Activated T-cell treated with anti-CD3 and anti-CD28 coated beads, Interleukin-2, amount 50 U/mL, for 72 hours (primary cell): ENCODE measurements at places on chromosomes 11 and 22.

- H3K27ac ChIP-seq: no peak overlapping the region
- H3K4me3 ChIP-seq: no peak overlapping the region
- H3K27me3 ChIP-seq: no peaks in the 10 kb centered on the region
- H3K4me1 ChIP-seq: no peaks in the 10 kb centered on the region
- H3K36me3 ChIP-seq: no peaks in the 10 kb centered on the region
Measured at GRCh38 chr22:29799217-29799680, 32.1 kb downstream of the UQCR10 start.

DNA sequence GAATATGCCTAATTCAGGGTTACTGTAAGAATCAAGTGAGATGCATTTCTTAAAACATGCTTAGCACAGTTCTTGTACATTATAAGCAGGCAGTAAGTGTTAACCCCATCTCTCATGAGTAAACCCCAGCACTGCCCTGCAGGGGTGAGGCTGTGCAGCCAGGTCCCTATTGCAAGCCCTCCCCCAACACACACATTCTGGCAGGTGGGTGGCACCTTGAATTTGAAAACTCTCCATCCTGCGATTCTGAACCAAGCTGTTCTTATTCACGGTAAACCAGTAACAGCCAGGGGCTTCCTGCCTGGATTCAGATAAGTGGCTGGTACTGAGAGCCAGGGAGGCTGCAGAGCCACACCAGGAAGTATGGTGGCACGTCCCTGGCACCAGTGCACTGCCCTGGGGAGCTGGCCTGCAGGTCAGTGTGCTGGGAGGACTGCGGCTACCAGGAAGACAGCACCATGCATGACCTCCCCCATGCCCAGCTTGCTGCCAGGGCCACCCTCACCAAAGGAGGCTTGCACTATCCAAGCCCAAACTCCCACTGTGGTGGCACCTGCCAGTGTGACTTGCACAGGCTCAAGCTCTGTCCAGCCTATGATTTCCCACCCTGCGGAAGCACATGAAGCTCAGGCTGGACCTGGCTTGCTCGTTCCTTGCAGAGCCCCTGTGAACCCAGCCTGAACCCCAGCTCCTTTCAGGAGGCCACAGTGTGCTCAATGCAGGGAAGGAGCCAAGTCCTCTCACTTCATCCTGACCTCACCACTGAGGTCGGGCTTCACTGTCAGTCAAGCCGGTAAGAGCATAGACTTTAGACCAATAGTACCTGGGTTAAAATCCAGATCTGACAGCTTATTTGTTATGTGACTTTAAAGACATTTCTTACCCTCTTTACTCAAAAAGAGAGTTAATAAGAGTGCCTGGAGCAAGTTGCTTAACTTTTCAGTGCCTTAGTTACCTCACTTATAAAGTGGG, 88.1 kb downstream of the MICAL2 start:
- H3K36me3 ChIP-seq: peaks cover 49% of the 10 kb centered on the region
- H3K4me3 ChIP-seq: peak overlapping the region; percentile 89
- DNase-seq: no peak
- H3K27ac ChIP-seq: peak overlapping the region; percentile 97
- no peaks in the 10 kb centered on the region for H3K27me3 ChIP-seq

- no peaks in the 10 kb centered on the region for H3K4me1 ChIP-seq
- no peaks in the 10 kb centered on the region for H3K27me3 ChIP-seq
- no peak overlapping the region for H3K27ac ChIP-seq
- DNase-seq: no peak
Measured at GRCh38 chr11:79663017-79663416, 222.2 kb upstream of the TENM4 start.

DNA sequence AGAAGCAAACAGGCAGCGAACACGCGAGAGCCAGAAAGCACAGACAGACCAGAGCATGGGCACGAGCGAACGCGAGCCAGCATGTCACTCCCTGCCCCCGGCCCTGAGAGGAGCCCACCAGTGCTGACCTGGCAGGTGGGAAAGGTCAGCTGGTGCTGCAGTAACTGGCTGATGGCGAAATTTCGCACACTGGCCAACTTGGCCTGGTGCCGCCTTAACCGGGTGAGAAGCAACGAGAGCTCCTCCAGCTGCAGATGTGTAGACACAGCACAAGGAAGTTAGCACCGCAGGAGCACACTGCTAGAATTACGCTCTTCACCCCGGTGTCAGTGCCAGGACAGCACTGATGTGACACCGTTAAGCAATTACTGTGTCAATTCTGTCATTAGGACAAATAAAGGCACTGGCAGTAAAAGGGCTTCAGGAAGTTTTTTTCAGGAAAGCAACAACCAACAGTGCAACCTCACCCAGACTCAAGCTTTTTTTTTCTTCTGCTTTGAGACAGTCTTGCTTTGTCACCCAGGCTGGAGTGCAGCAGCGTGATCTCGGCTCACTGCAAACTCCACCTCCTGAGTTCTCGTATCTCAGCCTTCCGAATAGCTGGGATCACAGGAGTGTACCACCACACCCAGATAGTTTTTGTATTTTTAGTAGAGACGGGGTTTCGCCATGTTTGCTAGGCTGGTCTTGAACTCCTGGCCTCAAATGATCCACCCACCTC, 76.8 kb downstream of the C11orf58 start:
- H3K4me1 ChIP-seq: no peaks in the 10 kb centered on the region
- H3K27me3 ChIP-seq: no peaks in the 10 kb centered on the region
- no peak for DNase-seq

- no peaks in the 10 kb centered on the region for H3K4me1 ChIP-seq
- no peak overlapping the region for H3K27ac ChIP-seq
- no peaks in the 10 kb centered on the region for H3K36me3 ChIP-seq
- DNase-seq: no peak
- no peaks in the 10 kb centered on the region for H3K27me3 ChIP-seq
- no peak overlapping the region for H3K4me3 ChIP-seq
Measured at GRCh38 chr11:113163291-113164030, 150.9 kb upstream of the TTC12 start.

DNA sequence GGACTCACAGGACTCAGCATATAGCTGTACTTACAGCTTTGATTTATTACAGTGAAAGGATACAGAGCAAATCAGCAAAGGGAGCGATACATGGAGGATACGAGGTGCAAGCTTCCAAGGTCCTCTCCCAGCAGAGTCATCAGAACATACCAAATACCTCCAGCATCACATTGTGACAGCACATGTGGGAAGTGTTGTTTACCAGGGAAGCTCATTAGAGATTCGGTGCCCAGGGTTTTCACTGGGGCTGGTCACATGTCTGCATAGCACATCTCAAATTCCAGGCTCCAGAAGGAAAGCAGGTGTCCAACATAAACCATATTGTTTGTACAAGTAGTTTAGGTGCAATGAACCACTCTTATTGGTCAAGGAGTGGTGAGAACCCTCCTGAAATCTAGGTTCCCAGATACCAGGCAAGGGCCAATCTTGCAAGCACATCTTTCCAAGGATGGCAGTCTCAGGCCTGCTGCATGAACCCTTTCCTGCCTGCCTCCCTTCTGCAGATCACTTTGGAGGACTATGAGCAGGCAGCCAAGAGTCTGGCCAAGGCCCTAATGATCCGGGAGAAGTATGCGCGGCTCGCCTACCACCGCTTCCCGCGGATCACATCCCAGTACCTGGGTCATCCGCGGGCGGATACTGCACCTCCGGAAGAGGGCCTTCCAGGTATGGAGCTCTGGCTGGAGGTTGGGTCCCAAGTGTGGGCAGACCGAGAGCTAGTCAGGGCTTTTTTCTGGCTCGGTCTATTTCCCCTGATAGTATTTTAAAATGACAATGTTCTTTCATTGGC, 26.7 kb downstream of the AMPD3 start:
- no peak overlapping the region for H3K27ac ChIP-seq
- peaks cover 8% of the 10 kb centered on the region for H3K4me1 ChIP-seq

DNA sequence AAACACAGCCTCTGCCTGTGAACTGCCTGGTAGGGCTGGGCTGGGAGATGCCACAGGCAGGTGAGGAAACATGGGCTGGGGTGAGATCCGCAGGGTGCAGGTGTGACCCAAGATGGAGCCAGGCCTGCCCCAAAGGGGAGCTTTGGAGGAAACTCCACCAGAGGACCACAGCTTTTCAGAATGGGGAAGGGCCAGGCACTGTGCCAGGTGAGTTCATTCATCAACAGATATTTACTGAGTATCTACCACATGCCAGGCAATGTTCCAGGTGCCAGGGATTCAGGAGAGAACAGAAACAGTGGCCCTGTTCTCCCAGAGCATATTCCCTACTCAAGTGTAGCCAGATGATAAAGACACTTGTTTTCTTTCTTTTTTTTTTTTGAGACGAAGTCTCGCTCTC, 11.2 kb downstream of the RTN4RL2 start:
- no peaks in the 10 kb centered on the region for H3K36me3 ChIP-seq
- H3K4me1 ChIP-seq: peaks cover 23% of the 10 kb centered on the region
- no peaks in the 10 kb centered on the region for H3K27me3 ChIP-seq
- H3K27ac ChIP-seq: no peak overlapping the region

- no peaks in the 10 kb centered on the region for H3K27me3 ChIP-seq
- H3K27ac ChIP-seq: peak overlapping the region; percentile 3
- DNase-seq: peak; percentile 88
- peaks cover 5% of the 10 kb centered on the region for H3K36me3 ChIP-seq
Measured at GRCh38 chr11:65329944-65330403, 3.7 kb upstream of the DPF2 start.

DNA sequence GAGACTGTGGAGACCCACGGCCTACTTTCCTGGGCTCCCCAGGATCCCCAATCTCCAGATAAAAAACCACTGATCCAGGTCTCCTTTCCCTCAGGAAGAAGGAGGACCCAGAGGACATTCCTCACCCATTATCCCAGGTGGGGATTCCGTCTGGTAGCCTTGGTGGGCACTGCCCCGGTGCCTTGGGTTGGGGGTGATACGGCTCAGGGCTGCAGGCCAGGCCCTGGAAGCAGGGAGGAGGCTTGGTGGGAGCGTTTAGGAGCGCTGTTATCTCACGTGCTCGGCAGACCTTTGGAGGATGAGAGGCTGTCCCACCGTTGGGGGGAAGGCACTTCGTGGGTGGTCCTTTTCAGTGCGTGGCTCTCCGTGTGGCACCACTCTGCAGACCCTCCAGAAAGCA, 926.3 kb downstream of the BRD1 start:
- no peak for DNase-seq
- no peaks in the 10 kb centered on the region for H3K4me1 ChIP-seq
- peaks cover 25% of the 10 kb centered on the region for H3K27me3 ChIP-seq

- H3K27me3 ChIP-seq: no peaks in the 10 kb centered on the region
- peaks cover 10% of the 10 kb centered on the region for H3K4me1 ChIP-seq
- H3K36me3 ChIP-seq: peaks cover 4% of the 10 kb centered on the region
- no peak overlapping the region for H3K4me3 ChIP-seq
- H3K27ac ChIP-seq: peak overlapping the region; percentile 45
- DNase-seq: no peak
Measured at GRCh38 chr11:70323806-70324205, 53.3 kb downstream of the PPFIA1 start.

GRCh38 chr11:94857337-94857736, 89.2 kb downstream of the AMOTL1 start:
- no peak overlapping the region for H3K4me3 ChIP-seq
- no peak for DNase-seq
- H3K27ac ChIP-seq: no peak overlapping the region
- no peaks in the 10 kb centered on the region for H3K4me1 ChIP-seq
- H3K27me3 ChIP-seq: no peaks in the 10 kb centered on the region
- no peaks in the 10 kb centered on the region for H3K36me3 ChIP-seq

GRCh38 chr11:106473089-106473722, 395.7 kb downstream of the AASDHPPT start:
- no peak overlapping the region for H3K27ac ChIP-seq
- no peaks in the 10 kb centered on the region for H3K27me3 ChIP-seq
- no peak overlapping the region for H3K4me3 ChIP-seq
- no peaks in the 10 kb centered on the region for H3K36me3 ChIP-seq

DNA sequence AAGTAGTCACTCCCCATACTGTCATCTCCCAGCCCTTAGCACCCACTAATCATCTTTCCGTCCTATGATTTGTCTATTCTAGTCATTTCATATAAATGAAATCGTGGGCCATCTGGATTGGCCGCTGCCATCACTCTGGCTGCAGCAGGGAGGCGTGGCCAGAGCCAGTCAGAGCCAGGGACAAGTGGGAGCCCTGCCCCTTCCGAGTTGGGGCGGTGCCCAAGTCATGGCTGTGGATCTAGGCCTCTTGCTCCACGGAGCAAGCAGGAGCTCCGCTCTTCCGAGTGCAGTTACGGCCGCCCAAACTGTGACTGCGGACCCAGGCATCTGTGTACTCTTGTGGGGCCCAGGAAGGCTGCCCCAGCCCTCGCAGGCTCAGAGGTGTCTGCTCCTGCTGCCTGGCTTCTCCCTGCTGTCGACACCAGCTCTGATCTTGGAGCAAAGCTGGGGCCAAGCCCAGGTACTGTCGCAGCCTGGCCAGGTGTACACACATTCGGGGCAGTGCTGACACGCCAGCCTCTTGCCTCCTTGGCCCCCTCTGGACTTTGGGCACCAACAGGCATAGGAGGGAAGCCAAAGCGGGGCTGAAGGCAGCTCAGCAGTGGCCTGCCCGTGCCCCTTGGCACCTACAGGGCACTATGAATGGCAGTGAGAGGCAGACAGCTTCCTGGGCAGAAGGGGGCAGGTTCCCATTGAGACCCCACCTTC, 8.4 kb downstream of the MRPL48 start:
- DNase-seq: no peak
- H3K27ac ChIP-seq: no peak overlapping the region
- no peaks in the 10 kb centered on the region for H3K36me3 ChIP-seq
- H3K27me3 ChIP-seq: no peaks in the 10 kb centered on the region
- H3K4me1 ChIP-seq: peaks cover 4% of the 10 kb centered on the region
- no peak overlapping the region for H3K4me3 ChIP-seq

- peaks cover 1% of the 10 kb centered on the region for H3K36me3 ChIP-seq
- no peaks in the 10 kb centered on the region for H3K4me1 ChIP-seq
- no peak for DNase-seq
- no peak overlapping the region for H3K4me3 ChIP-seq
Measured at GRCh38 chr11:77316733-77317342, 15.4 kb upstream of the GDPD4 start.

GRCh38 chr22:46028106-46028991, 51.4 kb upstream of the WNT7B start:
- no peaks in the 10 kb centered on the region for H3K36me3 ChIP-seq
- H3K4me1 ChIP-seq: peaks cover 4% of the 10 kb centered on the region
- DNase-seq: no peak
- H3K4me3 ChIP-seq: no peak overlapping the region

DNA sequence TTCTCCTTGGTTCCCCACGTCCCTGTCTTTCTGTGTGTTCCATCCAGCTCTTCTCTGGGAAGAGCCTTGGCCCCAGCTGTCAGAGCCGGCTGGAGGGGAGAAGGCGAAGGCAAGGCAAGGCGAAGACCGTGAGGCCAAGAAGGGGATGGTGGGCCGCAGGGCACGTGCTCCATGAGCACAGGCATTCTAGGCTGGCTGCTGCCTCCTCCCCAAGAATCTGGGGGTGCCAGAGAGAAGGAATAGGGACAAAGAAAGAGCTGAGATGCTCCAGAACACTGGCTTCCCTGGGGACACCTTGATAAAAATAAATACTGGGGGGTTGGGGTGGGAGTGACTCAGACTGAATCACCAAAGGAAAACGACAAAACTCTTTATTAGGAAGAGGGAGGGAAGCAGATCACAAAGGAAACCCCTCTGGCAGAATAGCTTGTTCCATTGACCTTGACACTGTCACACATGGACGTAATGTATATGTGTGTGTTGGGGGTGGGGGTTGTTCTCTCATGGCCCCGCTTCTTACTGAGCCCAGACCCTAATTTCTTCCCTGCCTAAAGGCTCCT, 52.5 kb downstream of the NECTIN1 start:
- no peak overlapping the region for H3K27ac ChIP-seq
- peaks cover 14% of the 10 kb centered on the region for H3K4me1 ChIP-seq
- no peak overlapping the region for H3K4me3 ChIP-seq
- no peaks in the 10 kb centered on the region for H3K36me3 ChIP-seq
- H3K27me3 ChIP-seq: no peaks in the 10 kb centered on the region
